Activated CD4-positive, alpha-beta memory T cell treated with anti-CD3 and anti-CD28 coated beads, Interleukin-2, amount 10 ng/mL, durations not matched to agents 7 days and 5 days (primary cell): ENCODE measurements at places on chromosomes 7 and 10. TPM values are rescaled to one million over a fixed set of nuclear protein-coding genes. Genes with fewer than 3 reads are reported as not detected.

DNA sequence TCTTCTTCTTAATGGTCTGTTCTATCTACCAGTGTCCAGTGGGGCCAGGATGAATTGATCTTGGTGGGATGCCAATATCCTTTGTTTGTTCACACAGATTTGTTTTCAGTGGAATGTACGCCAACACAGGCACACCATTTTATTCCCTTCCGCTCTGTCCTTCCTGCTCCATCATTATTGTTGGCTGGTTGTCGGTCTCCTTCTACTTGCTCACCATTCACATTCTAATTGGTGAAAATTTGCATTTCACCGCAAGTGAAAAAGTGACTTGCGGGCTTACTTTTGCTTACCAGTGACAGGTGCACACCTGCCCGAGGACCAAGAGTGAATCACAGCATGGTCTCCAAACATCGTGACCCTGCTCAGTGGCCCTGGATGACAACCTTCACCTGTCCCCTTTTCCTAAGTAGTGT is 148.3 kb downstream of the NOC3L start:
- no peaks in the 10 kb centered on the region for H3K36me3 ChIP-seq
- no peak overlapping the region for H3K4me3 ChIP-seq
- H3K27me3 ChIP-seq: peaks cover 4% of the 10 kb centered on the region
- DNase-seq: no peak
- no peak overlapping the region for H3K27ac ChIP-seq

GRCh38 chr7:127252778-127253280 is at the start of gene GRM8:
Gene GRM8, minus strand, starts transcription at chr7:127252941.
- no peak for DNase-seq
- H3K27me3 ChIP-seq: peaks cover 72% of the 10 kb centered on the region
- no peak within 1 kb of the TSS for H3K27ac ChIP-seq
- H3K4me3 ChIP-seq: peak within 1 kb of the TSS; percentile 76

GRCh38 chr7:21352540-21353387 is 75.1 kb upstream of the SP4 start:
- H3K36me3 ChIP-seq: peaks cover 28% of the 10 kb centered on the region
- peak overlapping the region; percentile 67 for H3K4me3 ChIP-seq
- peaks cover 69% of the 10 kb centered on the region for H3K4me1 ChIP-seq
- peak overlapping the region; percentile 98 for H3K27ac ChIP-seq
- no peak for DNase-seq
- H3K27me3 ChIP-seq: no peaks in the 10 kb centered on the region

- H3K4me1 ChIP-seq: no peaks in the 10 kb centered on the region
- DNase-seq: no peak
- H3K4me3 ChIP-seq: no peak overlapping the region
- H3K27me3 ChIP-seq: no peaks in the 10 kb centered on the region
- no peak overlapping the region for H3K27ac ChIP-seq
Observed at GRCh38 chr7:82598958-82599357, 155.4 kb upstream of the CACNA2D1 start.

Gene PROSER2
- total RNA-seq: 0.28 TPM

Gene TECTB
- not detected for total RNA-seq

Gene PDSS1
- total RNA-seq: 10.7 TPM
